HFF-Myc (cell line): ENCODE measurements at places on chromosomes 6 and 20.

DNA sequence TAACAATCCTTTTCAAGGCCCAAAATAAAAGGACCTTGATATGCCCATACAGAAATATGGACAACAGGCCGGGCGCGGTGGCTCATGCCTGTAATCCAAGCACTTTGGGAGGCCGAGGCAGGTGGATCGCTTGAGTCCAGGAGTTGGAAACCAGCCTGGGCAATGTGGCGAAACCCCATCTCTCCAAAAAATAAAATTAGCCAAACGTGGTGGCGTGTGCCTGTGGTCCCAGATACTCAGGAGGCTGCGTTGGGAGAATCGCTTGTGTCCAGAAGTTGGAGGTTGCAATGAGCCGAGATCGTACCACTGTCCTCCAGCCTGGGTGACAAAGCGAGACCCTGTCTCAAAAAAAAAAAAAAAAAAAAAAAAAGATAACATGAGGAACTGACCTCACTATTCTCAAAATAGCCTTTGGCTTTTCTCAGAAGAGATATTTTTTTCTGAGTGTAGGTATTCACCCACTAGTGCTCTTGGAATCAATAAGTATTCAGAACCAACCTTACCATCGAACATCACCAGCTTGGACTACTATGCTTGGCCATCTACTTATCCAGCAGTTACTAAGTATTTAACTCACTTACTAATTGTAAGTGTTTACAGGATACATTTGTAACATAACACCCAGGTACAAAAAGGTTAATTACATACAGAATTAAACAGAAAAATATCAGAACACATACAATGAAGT lies 99.2 kb downstream of the OR2B2 start:
- no peak for DNase-seq

GRCh38 chr6:117506180-117506835 lies 23.8 kb downstream of the DCBLD1 start:
- no peak for DNase-seq

DNA sequence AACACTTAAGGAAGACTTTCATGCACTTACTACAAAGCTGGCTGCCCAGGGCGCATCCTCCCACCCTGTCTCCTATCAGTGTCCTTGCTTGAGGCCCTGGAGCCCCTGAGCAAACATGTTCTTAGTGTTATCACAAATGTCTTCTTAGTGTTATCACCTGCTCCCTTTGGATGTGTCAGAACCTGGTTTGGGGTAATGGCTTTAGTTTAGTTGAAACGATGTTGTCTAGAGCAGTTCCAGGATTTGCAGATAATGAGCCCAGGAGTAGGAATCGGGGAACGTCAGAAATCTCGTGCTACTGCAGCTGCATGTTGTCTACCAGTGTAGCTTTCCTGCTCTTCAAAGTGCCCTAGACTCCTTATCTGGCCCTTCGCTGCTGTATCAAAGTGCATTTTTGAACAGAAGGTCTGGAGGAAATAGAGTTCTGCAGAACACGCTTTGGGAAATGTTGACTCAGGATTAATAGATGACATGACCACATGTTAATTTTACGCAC lies 69.6 kb downstream of the PHACTR2 start:
- no peak for DNase-seq

DNA sequence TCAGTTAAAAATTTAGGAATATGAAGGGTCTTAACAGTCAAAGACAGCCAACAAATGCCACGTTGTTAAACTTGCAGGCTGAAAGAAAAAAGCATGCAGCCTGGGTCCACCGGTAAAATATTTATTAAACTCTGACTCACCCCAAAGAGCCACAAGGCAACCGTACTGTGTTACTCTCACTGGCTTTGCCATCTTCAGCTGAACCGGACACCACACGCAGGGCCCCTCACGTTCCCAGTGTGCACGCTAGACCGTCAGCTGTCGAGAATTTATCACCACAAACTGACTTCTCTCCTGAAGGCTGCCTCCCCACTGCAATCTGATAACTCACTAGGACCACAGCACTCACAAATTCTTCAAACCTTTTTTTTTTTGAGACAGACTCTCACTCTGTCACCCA lies 30.7 kb downstream of the HUS1B start:
- no peak for DNase-seq

GRCh38 chr6:81683912-81684311 lies 68.6 kb downstream of the TENT5A start:
- DNase-seq: no peak

DNA sequence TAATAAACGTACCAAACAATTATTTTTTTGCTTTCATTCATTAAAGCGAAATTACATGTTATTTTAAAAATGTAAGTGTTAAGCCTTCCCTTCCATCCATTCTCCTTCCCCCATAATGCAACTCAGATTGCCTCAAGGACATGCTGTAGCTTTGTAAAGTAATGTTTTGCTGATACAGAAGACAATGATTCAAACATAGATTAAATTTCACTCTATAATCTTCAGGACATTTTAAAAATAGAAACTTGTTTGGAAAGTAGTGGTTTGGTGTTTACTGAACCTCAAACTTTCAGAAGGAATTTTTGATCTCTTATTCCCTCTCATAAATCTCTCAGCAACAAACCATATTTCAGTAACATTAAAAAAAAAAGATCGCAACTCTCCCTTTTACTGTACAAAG lies 350.9 kb upstream of the HSF2 start:
- no peak for DNase-seq

DNA sequence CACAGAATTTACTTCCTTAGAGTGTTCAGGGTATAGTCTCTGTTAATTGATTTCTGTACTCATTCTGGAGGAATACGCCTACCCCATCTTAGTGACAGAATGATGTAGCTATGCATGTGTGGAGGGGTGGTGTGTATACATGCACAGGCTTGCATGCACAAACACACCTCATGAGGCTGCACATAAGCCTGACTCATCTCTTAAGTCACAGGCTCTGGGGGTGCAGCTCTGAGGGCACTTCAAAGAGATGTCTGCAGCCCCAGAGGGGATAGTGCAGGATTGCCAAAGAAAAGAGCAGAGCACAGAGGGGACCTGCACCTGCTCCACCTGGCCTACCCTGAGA lies 24.6 kb downstream of the TBX18 start:
- DNase-seq: no peak

DNA sequence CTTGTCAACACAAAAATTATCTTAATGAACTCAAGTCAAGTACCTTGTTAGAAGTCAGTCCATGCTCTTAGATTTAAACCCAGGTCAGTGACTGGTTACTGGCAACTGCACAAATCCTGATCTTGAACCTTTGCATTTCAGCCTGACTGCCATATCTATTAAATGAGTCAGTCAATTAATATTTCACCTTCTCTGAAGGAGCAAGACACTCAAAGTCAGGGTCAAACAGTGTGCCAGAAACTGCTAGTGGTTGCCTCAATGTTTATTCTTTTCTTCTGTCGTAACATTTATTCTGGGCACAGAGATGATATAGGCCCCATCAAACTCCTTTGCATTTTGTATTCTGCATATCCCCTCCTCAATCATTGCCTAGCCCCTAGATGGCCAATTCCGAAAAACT lies 193.9 kb upstream of the MOCS1 start:
- DNase-seq: no peak

- no peak for DNase-seq
These were observed 22.5 kb upstream of the GFRAL start for GRCh38 chr6:55304747-55305146.

DNA sequence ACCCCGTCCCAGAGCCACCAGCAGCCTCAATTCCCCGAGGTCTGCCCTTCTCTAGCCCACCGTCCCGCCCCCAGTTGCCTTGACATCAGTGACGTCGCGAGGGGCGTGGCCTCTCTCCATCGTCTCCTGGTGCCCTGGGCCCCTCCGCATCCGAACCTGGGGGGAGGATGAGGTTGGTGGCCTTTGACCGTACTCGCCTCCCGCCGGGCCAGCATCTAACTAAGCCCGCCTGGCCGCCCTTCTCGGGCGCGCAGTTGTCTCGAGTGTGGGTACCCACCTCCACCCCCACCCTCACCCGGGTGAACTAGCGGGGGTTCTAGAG lies 5.5 kb upstream of the ARMC12 start:
- DNase-seq: no peak

GRCh38 chr20:2519115-2519809 lies 10.5 kb upstream of the ZNF343 start:
- no peak for DNase-seq

- DNase-seq: no peak
These were observed 95.3 kb downstream of the RNGTT start for GRCh38 chr6:88867841-88868731.

- no peak for DNase-seq
These were observed 107.9 kb downstream of the BANF2 start for GRCh38 chr20:17807651-17808050.

DNA sequence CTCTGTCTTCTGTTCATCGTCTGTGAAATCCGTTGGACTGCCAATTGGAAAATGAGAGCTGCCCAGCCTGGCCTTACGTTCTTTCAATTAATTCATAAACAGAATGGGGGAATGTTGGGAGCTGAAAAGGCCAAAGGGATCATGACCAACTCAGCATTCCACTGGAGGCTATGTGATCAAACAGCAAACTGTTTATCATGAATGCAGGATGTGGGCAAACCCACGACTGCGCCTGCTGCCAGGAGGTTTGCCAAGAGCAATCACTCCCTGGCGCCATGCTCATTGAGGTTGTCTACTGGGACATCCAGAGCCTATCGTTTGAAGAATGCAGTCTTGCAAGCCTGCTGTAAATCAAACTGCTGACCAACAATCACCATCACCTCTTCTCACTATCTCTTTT lies 9.3 kb upstream of the FKBP1A start:
- DNase-seq: no peak

- DNase-seq: no peak
These were observed 95.1 kb downstream of the LIN28B start for GRCh38 chr6:105051941-105052471.

GRCh38 chr6:112044196-112044595 lies 9.7 kb upstream of the CCN6 start:
- DNase-seq: no peak

DNA sequence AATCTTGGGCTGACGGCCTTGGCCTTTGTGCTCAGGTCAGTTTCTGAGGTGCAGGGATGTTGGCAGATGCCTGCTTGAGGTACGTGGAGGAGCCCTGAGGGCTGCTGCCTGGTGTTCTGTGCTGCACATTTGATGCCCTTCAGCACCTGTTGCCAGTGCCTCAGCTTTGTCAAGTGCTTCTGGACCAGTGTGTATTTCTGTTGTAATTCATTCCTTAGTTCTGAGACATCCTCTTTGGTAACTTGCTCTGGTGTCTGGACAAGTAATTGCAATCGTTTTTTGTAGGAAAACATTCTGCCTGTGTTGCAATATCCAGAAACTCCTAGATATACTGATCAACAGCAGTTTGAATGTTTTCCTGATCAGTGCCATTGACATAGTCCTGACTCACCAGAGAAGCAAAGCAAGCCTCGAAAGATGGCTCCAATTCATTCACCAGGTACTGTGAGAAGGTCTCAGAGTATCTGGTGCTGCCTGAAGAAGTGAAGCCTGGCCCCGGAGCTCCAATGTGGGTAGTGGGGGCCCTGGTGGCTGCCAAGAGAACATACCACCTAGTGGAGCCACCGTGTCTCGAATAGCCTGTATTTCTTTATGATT lies 26.7 kb downstream of the ZNF337 start:
- DNase-seq: no peak

DNA sequence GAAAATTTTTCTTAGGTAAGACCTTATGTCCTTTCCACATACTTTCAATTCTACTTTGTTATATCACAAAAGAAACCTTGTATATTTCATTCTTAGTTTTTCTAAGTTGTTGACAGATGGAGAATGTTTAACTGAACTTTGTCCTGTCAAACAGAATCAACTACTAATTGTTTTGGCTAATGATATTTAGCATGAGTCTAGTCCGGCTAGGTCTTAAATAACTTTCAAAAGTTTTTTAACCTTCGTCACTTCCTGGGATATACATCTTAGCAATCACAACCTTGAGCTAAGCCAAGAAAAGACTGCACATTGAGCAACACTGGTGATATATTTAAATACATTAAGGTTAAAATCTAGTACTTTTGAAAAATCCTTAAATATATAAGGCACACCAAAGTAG lies 62.9 kb upstream of the RUNX2 start:
- no peak for DNase-seq

- no peak for DNase-seq
These were observed 45.5 kb upstream of the RNF8 start for GRCh38 chr6:37308069-37308815.

DNA sequence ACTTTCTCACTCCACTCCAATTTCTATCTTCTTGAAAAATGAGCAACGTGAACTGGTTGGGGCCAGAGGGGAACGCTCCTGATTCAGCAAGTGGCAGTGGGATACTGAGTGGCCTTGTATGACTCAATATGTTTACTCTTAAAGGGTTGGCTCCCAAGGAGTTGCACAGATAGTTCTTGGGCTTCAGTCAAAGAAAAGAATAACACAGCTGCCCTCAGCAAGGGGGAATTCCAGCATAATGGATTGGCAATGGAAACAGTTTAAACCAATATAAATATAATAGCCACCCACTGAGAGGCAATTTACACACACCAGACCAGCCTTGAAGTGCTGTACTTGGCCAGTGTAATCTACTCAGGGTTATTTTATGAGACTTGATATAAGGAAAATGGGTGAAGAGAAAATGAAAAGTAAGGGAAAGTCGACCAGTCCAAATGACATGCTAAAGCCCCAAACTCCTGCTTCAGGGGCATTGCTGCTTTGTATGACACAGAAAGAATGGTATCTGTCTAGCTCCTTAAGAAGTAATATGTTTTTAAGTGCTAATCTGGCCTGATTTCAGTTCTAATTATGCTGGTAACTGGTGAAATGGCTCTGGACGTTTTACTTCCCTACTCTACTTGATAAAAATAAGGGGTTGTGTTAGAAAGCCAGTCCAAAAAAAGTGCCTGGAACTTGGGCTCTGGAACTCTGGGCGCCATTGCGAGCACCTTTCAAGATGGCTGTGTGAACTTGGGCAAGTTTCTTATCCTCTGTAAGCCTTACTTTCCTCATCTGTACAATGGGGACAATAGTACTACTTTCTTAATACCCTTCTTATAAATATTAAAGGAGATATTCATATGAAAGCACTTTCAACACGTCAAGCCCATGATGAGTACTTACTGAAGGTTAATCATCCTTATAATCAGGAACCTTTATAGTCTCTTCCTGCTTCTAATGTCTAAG lies 712.9 kb upstream of the MAP3K7 start:
- no peak for DNase-seq

DNA sequence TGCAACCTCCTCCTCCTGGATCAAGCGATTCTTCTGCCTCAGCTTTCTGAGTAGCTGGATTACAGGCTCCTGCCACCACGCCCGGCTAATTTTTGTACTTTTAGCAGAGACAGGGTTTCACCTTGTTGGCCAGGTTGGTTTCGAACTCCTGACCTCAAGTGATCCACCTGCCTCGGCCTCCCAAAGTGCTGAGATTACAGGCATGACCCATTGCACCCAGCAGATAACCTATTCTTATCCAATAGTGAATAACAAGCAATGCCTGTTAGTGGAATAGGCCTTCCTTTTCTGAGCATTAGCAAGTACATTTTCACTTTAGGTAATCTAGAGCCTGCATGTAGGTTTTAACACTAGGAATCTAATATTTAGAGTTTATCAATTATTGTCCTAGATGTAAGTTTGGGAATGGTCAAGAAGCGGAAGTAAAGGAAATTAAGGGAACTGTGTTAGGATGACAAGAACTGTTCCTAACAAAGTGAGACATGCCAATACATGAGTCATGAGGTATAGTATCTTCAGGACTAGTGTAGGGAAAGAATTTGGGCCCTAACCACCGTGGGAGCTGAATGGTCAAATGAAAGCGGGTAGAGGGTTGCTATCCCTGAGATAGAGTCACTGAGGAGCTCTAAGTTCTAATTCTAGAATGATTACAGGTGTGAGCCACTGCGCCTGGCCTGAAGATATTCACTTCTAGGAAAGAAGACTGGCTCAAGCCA lies 15.0 kb downstream of the BLTP3A start:
- no peak for DNase-seq
